Activated T-helper 2 cell treated with anti-CD3 and anti-CD28 coated beads, Interferon-gamma antibody, Interleukin-2, Interleukin-4, amounts not matched to agents 10 μg/mL and 5 μg/mL and 100 μg/mL, durations not matched to agents 14 hours and 24 hours and 36 hours (primary cell): ENCODE measurements at places on chromosomes 12 and 14. TPM values are rescaled to one million over a fixed set of nuclear protein-coding genes. Genes with fewer than 3 reads are reported as not detected.

Gene OR6C2
- total RNA-seq: not detected in 2 replicates

Gene GOLT1B
- total RNA-seq: 42.2 and 46.1 TPM in 2 replicates

Gene CD163
- total RNA-seq: not detected in 2 replicates

Gene OASL
- total RNA-seq: 1.9 and 2.3 TPM in 2 replicates

Gene SRSF9
- total RNA-seq: 248 and 251 TPM in 2 replicates

Gene CD27
- 23.3 and 25.9 TPM in 2 replicates for total RNA-seq

Gene ARF3
- total RNA-seq: 133 and 135 TPM in 2 replicates

Gene PMEL
- total RNA-seq: 0.32 and 0.37 TPM in 2 replicates

Gene MMP17
- total RNA-seq: 0.25 and 0.62 TPM in 2 replicates

Gene FLRT2
- not detected in 2 replicates for total RNA-seq

Gene PGAM5
- total RNA-seq: 78.6 and 80.7 TPM in 2 replicates

Gene ASB2
- 19.8 TPM in 2 replicates for total RNA-seq

Gene HOXC5
- not detected in 2 replicates for total RNA-seq

Gene WASHC3
- total RNA-seq: 34.0 and 39.0 TPM in 2 replicates

Gene DEPDC4
- total RNA-seq: 1.7 and 1.8 TPM in 2 replicates

Gene GPR137C
- 0.07 and 0.27 TPM in 2 replicates for total RNA-seq

GRCh38 chr14:77086017-77086727 is 11.9 kb upstream of the CIPC start:
- no peak for DNase-seq

DNA sequence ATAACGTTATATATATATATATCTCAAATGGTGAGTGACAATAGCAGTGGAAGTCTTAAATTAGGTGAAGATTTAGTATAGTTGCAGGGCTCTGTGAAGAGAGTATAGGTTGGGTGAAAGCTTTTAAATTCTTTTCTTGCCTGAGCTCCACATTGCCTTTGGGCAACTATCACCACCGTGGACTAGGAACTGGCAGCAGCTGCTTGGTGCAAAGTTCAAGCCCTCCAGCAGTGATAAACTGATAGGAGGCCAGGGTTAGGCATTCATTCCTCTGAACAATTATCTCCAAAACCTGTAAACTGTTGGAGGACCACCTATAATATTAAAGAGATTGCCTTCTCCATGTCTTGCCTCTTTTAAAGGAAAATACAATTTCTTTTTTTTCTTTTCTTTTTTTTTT is 91.2 kb upstream of the ATXN7L3B start:
- no peak for DNase-seq

- DNase-seq: no peak
Measured at GRCh38 chr12:62581288-62582064, 114.8 kb downstream of the MON2 start.

GRCh38 chr12:13255792-13256691 is 59.5 kb downstream of the EMP1 start:
- peak; percentile 67 for DNase-seq

DNA sequence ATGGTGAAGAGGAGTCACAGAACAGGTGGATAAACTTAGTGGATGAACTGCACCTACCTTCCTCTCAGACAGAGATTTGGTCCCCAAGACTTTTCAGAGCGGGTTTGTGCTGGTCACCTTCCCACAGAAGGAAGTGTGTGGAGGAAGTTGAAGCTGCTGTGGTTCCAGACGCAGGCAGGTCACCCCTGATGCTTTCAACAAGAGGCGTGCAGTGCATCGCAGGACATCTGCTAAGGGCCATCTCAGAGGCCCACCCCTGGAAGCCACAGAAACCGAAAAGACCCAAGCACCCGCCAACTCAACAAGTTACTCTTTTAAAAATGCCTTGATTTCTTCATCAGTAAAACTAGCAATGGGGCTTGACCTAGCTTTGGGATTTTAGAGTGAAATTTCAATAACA is 1.0 kb upstream of the GPX2 start:
- DNase-seq: no peak

DNA sequence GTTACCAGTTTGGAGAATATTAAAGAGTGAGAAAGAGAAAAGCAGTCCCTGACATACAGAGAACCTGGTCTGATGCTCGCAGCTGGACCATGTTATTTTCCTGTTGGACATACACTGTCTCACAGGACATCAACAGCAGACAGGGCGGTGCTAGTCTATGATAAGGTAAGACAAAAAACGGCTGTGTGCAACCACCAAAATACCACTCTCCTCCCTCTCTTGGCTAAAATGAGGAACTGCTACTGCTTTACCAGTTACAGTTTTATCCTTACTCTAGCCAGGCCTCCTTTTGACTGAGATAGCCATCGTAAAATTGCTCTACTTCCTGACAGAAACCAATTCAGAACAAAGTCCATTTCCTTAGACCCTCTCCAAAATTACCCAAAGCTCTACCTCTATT is 47.0 kb upstream of the ERGIC2 start:
- no peak for DNase-seq

DNA sequence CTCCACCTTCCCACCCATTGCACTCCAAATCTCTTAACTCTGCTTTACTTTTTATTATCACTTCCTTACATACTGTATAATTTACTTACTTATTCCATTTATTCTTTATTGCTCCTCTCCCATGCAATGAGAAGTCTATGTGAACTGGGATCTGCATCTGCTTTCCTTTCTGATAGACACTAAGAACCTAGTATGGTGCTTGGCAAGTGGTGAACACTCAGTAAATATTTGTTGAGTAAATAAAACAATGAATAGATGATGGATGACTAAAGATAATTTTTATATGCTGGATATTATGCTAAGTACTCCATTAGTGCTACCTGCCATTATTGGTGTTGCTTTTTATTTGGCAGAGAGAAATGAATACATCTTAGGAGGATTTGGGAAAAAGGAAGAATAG is 151.0 kb downstream of the TPH2 start:
- no peak for DNase-seq

- DNase-seq: no peak
Measured at GRCh38 chr14:80483331-80483730, 272.0 kb upstream of the DIO2 start.

GRCh38 chr14:33737446-33737845 is 213.4 kb downstream of the EGLN3 start:
- no peak for DNase-seq

DNA sequence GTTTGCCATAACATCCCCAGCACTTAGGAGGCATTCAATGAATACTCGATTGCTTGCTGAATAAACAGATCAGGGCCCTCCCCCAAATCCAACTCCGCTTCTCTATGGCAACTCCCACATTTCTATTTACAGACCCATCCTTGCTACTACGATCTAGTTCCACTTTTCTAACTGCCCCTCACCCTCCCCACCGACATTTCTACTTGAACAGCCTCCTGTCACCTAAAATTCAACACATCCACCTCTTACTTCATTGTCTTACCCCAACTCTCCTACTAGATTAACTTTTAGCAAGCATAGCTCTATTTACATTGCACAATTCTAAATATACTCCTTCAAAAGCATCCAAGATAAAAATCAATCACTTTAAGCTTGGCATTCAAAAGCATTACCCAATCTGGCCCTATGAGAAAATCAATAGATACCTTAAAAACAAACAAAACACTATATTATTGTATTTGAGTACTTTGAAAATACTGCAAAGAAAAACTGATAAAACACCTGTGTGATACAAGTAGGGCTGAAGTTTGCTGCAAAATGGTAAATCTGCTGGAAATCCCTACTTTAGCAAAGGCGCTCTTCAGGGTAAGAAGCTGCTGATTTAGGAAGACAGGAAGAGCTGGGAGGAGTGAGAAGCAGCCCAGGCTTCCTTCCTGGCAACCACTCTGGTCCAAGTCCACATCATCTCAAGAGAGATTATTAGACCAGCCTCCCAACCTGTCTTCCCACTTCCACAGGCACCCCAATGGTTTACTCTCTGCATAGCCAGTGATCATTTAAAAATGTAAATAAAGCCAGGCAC is 96.4 kb downstream of the HECTD4 start:
- no peak for DNase-seq

DNA sequence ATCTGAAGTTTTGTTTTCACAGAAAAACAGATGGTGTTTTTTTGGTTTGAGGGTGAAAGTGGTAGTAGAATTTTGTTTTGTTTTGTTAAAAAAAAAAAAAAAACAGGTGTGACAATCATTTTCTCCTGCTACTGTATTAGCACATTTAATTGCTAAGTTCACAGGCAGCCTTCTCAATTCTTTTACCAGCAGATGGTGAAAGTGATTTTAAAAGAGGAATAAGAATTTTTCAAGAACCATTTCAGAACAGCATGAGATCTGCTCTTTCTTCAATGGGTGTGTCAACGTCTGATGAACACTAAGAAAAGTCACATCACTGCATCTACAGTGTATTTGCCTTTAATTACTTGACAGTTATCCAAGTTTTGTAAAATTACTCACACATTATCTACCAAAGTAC is 303.7 kb upstream of the USP15 start:
- no peak for DNase-seq

DNA sequence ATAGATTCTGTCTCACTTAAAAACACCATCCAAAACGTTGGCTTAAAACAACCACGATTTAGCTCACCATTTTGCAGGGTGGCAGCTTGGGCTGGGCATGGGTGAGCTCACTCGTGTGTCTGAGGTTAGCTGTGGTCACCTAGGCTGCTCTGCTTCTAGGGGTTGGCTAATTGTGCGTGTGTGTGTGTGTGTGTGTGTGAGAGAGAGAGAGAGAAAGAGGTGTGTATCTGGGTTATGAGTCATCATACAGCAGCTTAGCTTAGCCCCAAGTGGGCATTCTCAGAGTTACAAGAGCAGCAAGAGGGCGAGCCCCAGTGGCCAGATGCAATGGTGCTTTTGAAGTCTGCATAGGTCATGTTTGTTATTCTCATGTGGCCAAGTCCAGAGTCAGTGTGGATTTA is 6.0 kb downstream of the FBXW8 start:
- DNase-seq: no peak

DNA sequence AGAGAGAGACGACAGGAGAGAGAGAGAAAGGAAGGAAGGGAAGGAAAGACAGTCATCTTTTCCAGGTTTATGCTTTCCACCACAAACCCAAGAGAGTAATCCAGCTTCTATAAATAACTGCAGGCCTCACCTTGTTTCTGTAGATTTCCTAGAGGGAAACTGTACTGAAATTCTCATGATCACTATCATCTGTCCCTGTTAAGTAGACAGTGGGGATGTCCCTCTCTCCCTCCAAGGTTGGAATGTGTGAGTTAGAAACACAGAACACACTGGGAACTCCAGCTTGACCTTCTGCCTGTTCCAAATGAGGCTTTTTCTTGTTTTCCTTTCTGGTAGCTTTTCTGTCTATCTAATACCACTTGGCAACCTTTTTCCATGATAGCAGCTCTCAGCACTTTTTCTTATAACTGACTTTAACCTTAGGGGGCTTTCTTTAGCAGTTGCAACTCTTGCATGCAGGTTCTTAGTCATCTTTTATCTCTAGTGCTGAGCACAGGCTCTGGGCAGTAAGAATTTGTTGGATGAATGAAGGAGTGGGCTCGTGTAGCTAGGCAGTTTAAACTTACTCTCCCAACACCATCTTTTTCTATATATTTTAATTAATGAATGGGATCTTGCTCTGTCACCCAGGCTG is 22.8 kb upstream of the FBXO33 start:
- DNase-seq: no peak

DNA sequence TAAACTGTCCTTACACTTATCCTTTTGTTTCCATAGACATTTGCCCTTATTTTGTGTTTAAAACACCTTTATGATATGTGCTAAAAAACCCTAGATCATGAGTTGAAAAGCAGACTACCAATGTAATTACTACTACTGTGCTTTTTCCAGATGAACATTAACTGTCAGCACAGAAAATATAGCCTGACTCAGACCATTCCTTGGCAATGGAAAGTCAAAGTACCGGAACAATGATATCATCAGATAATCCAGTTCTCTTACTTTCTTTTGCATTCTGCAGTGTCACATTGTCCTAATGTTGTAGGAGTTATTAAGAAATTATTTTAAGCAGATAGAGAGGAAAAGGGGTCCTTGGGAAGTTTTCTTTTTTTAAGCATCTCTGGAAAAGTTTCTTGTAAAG is 1189.0 kb upstream of the FLRT2 start:
- DNase-seq: no peak

DNA sequence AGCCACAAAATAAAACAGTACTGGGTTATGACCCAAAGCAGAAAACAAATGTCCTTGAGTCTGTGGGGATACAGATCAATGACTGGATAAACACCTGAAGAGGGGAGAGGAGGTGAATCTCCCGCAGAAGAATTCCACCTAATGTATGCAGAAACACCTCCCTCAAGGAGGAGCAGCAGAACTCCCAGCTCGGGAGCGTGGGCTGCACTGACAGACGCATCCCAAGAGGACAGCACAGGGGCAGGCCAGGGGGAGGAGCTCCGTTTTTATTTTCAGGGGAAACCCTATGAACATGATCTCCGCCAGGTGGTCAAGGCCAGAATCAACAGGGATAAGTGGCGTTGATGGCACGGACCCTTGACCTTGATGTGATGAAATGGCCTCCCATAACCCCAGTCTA is 41.8 kb upstream of the PPP2R5C start:
- DNase-seq: no peak

DNA sequence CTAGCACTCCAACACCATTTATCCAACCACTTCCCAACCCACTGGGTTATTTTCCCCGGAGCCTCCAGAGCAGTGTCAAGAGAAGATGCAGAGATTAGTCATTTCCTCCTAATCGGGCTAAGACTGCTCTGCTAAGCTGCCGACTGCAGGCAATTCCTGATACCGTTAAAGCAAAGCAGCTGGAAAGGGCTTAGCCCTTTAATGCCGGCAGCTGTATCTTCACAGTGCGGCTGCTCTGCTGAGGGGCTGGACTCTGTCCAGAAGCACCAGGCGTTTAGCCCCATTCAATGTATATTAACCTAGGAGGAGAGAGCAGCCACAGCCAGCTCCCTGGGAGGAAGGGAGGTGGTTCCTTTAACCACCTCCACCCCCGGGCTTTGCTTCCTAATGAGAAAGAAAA is 11.1 kb downstream of the AQP6 start:
- no peak for DNase-seq

GRCh38 chr14:101359221-101360053 is 201.9 kb upstream of the DIO3 start:
- DNase-seq: no peak

- DNase-seq: no peak
Measured at GRCh38 chr12:93844164-93844784, 167.1 kb downstream of the CRADD start.

GRCh38 chr12:124747426-124748161 is 116.1 kb downstream of the SCARB1 start:
- DNase-seq: no peak

DNA sequence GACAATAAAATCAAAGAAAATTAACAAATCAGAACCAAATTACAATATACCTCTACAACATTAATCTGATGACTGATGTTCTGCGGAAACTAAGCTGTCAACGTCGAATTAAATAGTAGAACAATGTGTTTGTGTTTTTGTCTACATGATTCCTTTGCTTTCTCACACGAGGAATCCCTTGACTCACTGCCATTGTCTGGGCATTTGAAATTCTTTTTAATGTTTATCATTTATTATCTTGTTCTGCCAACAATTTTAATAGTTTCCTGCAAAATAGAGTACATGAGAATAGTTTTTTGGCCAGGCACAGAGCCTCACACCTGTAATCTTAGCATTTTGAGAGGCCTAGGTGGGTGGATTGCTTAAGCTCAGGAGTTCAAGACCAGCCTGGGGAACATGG is 76.6 kb upstream of the KRAS start:
- no peak for DNase-seq

GRCh38 chr12:52014567-52015530 is 8.1 kb downstream of the TAMALIN start:
- DNase-seq: no peak

- no peak for DNase-seq
Measured at GRCh38 chr14:21026274-21026987, 1.6 kb upstream of the NDRG2 start.

GRCh38 chr14:86722612-86723253 is 1192.8 kb downstream of the FLRT2 start:
- DNase-seq: no peak
